ENCODE measurements at places on chromosomes 3 and 15. TPM values are rescaled to one million over a fixed set of nuclear protein-coding genes. Genes with fewer than 3 reads are reported as not detected.

GRCh38 chr3:3714572-3714971 lies 84.7 kb upstream of the LRRN1 start:
- DNase-seq, result no peak

GRCh38 chr15:55823699-55824340 lies 80.9 kb upstream of the PRTG start:
- DNase-seq, result no peak

Gene ECE2
- not detected for total RNA-seq

Gene FBXL22
- total RNA-seq, result 9.9 TPM

Gene CXCR6
- total RNA-seq, result not detected
